IMR-90 (cell line): ENCODE measurements at places on chromosomes 3 and 15. TPM values are rescaled to one million over a fixed set of nuclear protein-coding genes. Genes with fewer than 3 reads are reported as not detected.

Gene P2RY12
- not detected in 2 replicates for total RNA-seq

Gene ADGRG7
- not detected in 2 replicates for total RNA-seq

Gene GOLGA8B
- total RNA-seq: 6.4 and 7.7 TPM in 2 replicates

Gene CD96
- 0.18 and 0.28 TPM in 2 replicates for total RNA-seq

Gene ARHGEF26
- 2.0 and 3.1 TPM in 2 replicates for total RNA-seq
